HFF-Myc (cell line): ENCODE measurements at places on chromosomes 4 and X.

GRCh38 chr4:17120761-17121160, 222.3 kb upstream of the LDB2 start:
- DNase-seq, result no peak

- DNase-seq, result no peak
Observed at GRCh38 chr4:159097785-159098184, 5.1 kb upstream of the RAPGEF2 start.

GRCh38 chrX:153245288-153245731, 66.2 kb downstream of the MAGEA1 start:
- DNase-seq, result no peak

GRCh38 chrX:143240658-143241057, 214.9 kb downstream of the SPANXN4 start:
- DNase-seq, result no peak

- DNase-seq, result no peak
Observed at GRCh38 chrX:149908308-149908707, 21.1 kb upstream of the HSFX4 start.

DNA sequence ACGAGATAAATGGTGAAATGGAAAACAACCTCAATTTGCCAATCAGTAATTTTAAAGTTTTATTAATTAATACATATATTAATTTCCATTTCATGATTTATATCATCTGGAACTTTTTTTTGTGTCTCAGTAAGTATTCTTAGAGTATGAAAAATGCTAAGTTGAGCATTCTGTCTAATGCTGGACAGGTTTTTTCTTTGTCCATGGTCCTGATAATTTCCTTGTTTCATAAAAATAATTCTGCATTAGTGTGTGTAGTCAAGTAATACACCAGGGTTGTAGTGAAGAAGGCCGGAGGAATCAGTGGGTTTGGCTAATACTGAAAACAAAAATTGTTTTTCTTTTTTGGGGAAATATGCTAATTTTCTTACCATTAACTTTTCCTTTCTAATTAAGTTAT, 9.9 kb downstream of the ANAPC4 start:
- DNase-seq, result no peak

DNA sequence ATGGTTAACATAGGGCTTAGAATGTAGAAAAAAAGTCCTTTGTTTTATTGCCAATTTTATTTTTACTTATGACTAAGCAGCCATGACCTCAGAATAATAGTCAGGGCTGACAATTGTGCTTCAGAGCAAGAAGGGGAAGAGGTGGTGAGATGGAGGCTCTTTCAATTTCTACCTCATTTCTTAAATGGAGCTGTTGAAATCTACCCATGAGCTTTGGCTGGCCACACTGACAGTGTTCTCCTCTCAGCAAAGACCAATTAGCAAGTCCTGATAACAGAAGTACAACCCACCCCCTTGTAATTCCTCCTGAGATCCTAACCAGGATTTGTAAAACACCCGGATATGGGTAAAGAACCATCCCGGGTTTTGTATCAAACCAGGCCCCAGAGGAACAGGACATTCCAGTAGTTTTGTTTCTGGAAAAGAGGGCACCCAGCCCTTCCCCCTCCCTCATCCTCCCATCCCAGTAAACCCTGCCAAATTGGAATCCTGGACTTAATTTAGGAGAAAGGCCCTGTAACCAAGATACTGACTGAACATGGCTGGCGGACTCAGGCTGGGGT, at the start of gene HEPH:
TSS of gene HEPH (plus strand) at position 399 of the 563 bp plus-strand sequence. CDS start 6,324 bp downstream, outside the sequence.
- DNase-seq, result peak; percentile 4

DNA sequence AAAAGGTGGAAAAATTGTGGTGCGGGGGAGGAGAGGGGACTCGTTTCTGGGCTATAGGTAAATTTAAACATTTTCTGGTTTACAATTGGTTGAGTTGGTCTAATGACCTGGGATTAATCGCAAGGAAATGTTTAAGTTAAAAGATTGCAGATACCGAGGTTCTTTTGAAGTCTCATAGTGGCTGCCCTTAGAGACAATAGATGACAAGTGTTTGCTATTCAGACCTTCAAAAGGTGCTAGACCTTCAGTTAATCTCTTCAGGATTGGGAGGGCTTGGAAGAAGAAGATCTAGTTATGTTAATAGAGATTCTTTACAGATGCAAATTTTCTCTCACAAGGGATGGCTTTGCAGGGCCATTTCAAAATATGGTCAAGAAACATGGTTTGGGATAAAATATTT, 2286.1 kb upstream of the AGA start:
- no peak for DNase-seq

DNA sequence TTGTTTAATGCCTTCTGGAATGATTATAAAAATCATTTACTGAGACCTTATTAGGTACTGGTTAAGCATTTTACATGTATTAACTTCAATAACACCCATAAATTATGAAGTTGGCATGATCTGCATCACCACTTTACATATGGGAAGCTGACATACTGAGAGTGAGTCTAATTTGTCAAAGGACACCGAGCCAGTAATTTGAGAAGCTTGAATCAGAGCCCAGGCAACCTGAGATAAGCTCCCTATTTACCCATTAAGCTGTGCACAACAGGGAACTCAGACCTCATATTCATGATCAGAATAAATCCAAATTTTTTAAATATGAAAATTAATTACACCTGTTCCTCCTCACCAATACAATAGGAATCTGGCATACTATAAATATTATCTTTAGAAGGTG, 247.9 kb upstream of the EPHA5 start:
- no peak for DNase-seq

GRCh38 chr4:157012296-157012695, 40.7 kb upstream of the PDGFC start:
- DNase-seq, result no peak

GRCh38 chrX:43481576-43481975, 174.5 kb upstream of the MAOA start:
- no peak for DNase-seq

DNA sequence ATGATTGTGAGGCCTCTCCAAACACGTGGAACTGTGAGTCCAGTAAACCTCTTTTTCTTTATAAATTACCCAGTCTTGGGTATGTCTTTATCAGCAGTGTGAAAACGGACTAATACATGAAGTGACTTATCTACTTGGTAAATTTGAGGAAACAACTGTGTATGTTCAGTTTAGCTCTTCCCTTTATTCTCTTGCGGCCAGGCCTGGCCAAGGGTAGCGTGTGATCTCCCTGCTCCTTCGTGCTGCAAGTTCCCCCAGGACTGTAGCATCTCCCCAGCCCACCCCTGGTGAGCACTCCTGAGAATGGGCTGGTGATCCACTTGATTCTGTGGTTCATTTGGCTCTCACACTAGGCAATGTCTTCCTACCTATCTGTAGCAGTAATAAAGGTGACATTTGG, 53.2 kb upstream of the CHRNA9 start:
- DNase-seq, result no peak

GRCh38 chr4:145679991-145680455, at the start of gene C4orf51:
Gene C4orf51 (plus strand): TSS chr4:145680146. CDS start chr4:145680204, 58 bp downstream.
- peak; percentile 14 for DNase-seq

GRCh38 chr4:120830204-120830603, 92.3 kb downstream of the PRDM5 start:
- peak; percentile 41 for DNase-seq

DNA sequence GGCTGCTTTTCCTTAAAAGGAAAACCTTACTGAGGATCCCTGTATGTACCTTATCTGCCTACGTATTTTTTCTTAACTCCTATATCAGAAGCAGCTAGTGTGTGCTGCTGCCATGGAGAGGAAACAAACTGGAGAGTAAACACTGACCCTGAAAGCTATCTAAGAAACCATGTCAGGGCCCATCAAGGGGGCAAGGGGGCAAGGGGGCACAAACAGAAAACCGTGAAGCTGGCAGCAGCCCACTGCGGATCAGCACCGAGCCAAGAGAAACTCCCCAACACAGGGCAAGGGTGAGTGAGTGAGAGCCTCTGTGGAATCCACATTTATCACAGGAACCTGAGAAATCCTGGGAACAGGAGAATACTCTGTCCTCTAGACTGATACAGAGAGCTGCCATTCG, 1204.2 kb downstream of the PCDH18 start:
- DNase-seq, result no peak

GRCh38 chrX:19698122-19698521, 182.8 kb upstream of the MAP3K15 start:
- DNase-seq, result no peak

DNA sequence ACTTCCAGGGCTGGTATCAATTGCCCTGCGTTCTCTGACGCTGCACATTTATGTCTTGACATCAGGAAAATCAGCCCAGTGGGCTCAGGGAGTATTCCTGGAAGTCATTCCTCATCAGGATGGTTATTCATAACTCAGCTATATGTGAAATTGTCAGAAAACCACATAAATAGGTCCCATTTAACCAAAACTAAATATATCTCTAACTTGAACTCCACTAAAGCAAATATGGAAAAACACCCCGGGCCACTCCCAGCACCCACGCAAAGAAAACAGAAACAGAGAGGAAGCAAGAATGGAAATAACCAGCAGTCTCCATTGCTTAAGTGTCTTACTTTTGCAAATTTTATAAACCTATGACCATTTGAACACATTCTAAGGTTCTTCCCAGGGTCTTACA, 112.0 kb downstream of the IRF2 start:
- no peak for DNase-seq

- DNase-seq, result no peak
Observed at GRCh38 chrX:17984415-17984814, 123.3 kb upstream of the RAI2 start.

DNA sequence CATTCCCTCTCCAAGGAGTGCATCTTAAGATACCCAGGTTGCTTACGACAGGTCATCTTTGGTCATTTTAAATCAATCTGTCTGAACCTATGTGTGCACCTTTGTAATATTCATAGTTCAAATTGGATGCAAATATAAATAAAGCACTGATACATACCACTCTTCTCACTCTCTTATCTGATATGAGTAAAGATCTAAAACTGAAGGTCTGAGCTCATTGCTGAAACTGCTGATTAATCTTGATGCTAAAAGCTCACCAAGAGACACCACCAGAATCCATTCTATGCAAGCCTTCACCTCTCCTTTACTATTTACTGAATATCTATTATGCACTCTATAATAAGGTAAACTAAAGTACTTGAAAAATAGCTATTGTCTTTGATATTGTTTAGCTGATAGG, 16.6 kb downstream of the HSD17B13 start:
- no peak for DNase-seq

DNA sequence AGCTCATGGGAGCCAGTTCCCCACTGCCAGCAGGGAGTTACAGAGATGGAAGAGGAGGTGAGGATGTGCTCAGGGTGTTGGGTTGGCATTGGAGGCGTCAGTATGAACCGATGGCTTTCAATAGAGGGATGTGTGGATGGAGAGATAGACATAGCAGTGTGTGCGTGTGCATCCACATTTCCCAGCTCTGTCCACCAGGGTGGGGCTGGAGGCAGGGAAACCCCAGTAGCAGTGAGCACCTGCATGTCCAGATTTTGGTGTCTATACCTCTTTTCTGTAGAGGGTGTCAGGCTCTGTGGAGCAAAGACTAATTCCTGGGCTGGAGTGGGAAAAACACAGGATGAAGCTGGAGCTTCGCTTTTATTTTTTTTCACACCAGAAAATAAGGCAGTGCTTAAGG, 37.2 kb upstream of the HGFAC start:
- no peak for DNase-seq

DNA sequence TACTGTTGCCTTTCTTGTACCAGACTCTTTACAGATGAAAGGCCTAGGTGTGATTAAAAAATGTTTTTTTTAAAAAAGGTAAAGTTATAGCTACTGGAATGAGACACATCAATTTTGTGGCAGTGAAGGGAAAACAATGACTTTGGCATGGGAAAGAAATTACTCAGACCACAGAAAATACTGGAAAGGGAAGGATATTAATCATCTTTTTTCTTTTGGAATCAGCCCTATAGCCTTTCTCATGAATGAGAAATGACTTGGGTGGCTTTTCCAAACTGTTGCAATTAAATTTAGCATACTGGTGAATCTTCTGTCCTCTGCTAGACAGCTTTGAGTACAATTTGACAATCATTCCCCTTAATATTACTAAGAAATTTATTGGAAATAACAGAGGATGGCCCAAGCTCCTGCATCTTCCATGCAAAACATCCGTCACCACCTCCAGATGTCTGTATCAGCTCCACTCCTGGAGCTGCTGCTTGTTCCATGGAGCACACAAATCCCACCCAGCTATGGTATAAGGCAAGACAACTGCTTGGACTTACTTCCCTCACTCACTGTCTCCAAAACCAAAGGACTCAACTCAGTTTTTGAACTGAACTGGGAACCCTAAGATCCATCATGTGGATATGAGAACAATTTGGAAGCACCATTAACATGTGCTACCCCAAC, 97.6 kb upstream of the ARSJ start:
- DNase-seq, result no peak

- no peak for DNase-seq
Observed at GRCh38 chr4:90495936-90496335, 368.7 kb downstream of the CCSER1 start.

GRCh38 chrX:15269618-15270521, at the start of gene ASB9:
Gene ASB9 (minus strand): TSS chrX:15270083. CDS start chrX:15269874, 209 bp downstream.
- DNase-seq, result peak; percentile 41

DNA sequence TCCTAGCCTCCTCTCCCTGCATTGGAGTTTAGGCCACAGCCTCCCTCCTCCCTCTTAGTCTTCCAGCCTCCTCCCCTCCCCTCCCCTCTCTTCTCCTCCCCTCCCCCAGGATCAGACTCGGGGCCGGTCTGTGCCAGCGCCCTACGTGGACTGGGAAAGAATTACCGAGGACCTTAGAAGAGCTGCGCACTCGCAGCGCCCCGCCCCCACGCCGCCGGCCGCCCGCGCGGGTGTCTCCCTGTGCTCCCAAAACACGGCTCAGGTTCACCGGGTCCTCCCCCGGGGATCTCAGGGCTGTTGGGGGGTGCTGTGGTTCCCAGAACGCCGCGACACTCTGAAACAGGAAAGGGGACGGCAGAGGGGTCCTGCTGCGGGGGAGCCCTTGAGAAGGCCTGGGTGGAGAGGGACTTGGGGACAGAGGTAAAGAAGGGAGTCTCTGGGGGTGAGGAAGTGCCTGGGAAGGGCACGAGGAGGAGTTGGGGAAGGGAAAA, 122.3 kb upstream of the TBL1X start:
- DNase-seq, result no peak

DNA sequence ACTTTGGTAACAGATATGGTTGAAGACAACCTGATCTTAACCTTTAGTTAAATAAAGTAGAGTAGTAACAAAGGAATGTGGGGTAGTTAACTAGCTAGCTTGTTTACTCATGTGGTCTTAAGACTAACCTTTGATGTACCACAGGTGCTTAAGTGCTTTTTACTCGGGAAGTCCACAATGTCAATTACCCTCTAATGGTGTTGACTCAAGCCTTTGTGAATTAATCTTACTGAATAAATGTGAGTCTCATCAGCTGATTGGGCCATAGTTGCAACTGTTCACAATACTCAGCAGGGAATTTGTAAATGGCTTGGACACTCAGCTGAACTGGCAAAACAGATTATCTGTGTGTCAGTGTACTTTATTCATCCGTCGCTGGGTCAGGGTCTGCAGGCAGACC, 119.0 kb upstream of the UGT8 start:
- DNase-seq, result no peak
